ENCODE measurements at places on chromosomes 13 and 19.

- DNase-seq: no peak
Observed at GRCh38 chr13:48733739-48734335, 80.1 kb downstream of the CYSLTR2 start.

GRCh38 chr13:54573186-54573585 lies 1544.6 kb downstream of the OLFM4 start:
- no peak for DNase-seq

DNA sequence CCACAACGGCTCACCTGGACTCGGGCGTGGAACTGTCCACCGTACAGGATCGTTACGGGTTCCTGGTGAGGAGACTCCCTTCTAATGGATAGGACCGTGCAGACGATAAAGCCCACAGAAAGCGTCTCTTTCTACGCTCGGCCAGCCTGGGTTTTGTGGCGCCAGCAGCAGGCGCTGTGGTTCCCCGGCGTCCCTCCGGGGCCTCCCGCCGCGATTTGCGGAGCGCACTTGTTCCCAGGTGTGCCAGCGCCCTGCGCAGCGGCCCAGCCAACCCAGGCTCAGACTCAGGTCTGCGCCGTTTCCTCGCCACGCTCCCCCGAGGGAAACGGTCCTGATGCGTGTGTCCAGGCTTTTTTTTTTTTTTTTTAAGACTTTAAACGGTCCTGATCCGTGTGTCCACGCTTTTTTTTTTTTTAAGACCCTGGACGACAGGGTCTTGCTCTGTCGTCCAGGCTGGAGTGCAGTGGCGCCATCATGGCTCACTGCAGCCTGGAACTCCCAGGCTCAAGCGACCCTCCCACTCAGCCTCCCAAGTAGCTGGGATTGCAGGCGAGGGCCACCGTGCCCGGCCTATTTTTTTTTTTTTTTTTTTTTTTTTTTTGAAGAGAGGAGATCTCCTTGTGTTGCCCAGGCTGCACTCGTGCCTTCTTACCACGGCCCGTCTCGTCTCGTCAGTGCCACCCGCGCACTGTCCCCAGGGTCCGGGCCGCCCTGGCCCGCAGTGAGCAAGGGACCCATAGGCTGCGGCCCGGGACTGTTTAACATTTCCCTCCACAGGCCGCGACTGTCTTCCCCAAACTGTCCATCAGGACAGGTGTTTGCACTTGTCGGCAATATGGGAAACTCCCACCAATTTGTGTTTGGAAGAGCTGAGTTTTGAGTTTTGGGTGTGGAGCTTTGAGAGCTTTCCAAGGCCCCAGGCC lies 23.8 kb downstream of the GJA3 start:
- peak; percentile 54 for DNase-seq

GRCh38 chr19:33751436-33751770 lies 45.3 kb upstream of the KCTD15 start:
- DNase-seq: no peak
